ENCODE measurements at places on chromosomes 1 and 21.

DNA sequence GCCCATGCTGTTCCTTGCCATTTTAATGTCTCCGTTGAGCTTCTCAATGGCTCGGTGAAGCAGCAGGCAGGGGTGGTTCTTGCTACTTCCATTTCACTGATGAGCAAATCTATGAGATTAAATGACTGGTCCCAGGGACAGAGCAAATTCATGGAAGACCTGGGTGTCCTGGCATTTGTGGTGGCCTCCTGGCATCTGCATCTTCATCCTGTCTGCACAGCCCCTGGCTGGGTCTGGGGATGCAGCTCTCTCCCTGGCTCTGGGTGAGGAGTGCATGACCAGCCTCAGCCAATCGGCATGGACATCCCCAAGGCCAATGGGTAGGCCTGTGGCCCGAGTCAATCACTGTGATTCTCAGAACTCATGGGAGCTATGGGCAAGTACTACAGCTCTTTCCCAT is 261.7 kb downstream of the KCNJ6 start:
- no peak for DNase-seq

GRCh38 chr1:213925531-213926182 is 62.1 kb upstream of the PROX1 start:
- DNase-seq = no peak

DNA sequence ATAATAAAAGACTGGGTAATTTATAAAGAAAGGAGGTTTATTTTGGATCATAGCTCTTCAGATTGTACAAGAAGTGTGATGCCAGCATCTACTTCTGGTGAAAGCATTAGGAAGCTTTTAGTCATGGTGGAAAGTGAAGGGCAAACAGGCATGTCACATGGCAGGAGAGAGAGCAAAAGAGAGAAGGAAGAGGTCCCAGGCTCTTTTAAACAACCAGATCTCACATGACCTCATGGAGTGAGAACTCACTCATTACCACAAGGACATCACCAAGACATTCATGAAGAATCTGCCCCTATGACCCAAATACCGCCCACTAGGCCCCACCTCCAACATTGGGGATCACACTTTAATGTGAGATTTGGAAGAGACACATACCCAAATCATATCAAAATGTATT is 10.0 kb downstream of the RPTN start:
- DNase-seq = no peak

DNA sequence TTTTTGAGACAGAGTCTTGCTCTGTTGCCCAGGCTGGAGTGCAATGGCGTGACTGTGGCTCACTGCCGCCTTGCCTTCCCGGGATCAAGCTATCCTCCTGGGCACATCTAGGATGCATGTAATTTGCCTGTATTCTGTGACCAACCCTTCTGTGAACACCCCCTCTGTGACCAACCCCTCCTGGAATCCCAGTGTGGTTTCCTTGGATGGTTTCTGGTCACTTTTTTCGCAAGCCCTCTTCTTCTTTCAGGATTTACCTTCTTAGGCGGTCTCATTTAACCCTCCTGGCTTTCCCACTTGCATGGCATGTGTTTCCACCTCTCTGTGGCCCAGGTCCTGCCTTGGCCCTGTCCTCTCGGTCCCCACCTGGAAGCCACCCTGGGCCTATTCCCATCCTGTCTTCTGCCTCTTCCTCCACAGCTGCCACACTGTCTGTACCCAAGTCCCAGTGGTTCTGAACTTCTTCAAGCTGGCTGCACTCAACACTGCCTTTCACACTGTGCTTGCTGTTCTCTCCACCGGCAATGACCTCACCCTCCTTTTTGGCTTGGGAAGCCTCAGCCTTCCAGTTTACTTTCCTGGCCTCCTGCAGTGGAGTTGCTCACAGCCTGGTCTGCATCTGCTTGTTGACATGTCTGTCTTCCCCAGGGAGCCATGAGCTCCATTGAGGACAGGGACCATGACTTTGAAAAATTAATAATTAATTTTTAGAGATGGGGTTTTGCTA is 57.0 kb downstream of the DISC1 start:
- no peak for DNase-seq

DNA sequence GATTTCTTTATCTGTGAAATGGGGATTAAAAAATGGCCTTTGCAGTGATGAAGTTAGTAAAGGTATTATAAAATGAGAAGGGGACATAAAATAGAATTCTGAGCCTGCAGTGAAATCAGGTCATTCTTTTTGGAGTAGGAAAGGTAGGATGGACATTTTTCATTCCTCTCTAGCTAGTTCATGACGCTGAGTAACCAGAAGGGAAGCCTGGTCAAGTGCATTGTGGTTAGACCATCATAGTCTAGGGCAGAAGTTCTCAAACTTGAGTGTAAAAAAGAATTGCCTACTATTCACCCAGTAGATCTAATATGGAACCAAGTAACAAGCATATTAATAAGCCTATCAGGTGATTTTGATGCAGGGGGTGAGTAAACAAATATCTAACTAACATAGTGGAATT is 50.8 kb downstream of the TGFB2 start:
- DNase-seq = no peak

- no peak for DNase-seq
Observed at GRCh38 chr1:56626546-56626945, 18.6 kb upstream of the PRKAA2 start.

- no peak for DNase-seq
Observed at GRCh38 chr1:40306296-40306695, 10.8 kb downstream of the COL9A2 start.

GRCh38 chr1:224726441-224727182 is 110.5 kb downstream of the CNIH3 start:
- no peak for DNase-seq

DNA sequence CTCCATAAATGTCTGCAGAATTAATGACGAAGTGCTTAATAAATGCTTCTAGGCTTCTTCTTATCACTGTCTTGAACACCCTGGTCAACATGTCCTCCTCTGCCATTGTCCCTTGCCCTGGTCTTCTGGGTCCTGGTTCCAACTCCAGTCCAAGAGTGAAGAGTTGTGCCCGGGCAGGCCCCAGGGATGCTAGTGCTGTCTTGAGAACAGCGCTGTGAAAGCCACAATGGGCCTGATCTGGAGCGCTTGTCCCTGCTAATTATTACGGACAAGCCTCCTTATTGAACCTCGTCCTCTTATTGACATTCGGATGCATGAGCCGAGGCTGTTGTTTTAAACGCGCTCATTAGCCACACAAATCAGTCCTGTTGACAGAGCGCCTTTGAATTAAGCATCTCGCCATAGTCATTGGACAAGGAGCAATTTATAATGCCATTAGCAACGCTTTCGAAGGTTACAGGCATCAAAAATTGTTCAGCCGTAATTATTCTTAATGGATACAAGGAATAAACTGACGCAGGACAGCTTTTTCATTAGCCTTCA is 211.6 kb upstream of the POU3F1 start:
- DNase-seq = no peak

GRCh38 chr1:80540596-80540995 is 1260.1 kb upstream of the ADGRL2 start:
- DNase-seq = no peak

DNA sequence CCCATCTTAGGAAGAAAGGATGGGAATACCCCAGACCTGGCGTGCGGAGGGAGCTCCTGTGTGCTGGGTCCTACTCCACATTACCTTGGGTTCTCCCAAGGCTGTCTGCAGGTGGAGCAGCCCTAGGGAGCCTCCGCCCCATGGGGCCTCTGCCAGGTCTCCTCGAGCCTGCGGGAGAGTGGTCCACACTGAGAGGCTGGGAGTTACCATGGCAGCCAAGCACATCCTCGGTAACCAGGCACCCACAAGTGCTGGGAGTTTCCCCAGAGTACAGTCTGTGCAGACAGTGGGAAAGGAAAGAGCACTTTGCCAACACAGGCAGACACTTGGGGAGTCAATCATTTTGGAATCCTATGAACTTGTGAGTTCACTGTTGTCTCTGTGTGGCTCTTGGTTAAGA is 249.4 kb downstream of the DYRK1A start:
- DNase-seq = no peak

DNA sequence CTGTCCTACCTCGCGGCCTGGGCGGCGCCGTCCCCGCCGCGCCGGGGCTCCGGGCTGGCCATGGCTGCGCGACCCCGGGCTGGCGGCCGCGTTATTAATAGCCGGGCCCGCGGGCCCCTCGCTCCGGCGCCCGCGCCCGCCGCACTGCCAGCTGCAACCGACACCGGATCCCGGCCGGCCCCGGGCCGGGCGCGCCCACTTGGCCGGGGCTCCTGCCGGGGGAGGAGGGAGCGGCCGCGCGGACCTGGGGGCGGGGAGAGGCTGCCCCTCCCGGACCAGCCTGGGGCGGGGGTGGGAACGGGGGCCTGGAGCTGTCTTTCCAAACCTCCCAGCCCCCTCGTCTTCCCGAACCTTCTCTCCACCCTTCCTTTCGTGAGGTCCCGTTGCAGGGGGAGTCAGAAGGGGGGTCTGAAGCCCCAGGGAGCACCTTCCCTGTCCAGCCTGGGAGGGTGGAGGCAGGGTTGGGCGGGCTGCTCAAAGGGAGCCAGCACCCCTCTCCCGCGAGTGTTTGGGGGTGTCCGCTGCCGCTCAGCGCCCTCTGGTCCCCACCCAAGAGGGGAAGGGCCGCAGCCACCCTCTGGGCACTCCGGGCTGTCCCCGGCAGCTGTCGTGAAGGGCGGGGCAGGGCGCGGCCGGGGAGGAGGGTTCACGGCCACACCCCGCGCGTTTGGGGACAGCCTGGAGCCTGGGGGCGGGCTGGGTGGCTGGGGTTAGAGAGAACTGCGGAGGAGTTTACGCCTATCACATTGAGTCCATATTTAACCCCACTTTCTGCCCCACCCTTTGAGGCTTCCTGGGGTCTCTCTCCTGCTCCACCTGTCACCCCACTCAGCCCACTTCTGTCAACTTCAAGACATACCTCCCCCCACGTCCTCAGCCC is at the start of gene SYNC:
TSS of gene SYNC (minus strand) at position 172 of the 880 bp plus-strand sequence. CDS start at position 62, 110 bp downstream.
- no peak for DNase-seq

GRCh38 chr1:66607458-66607857 is 73.5 kb downstream of the SGIP1 start:
- DNase-seq = no peak

- DNase-seq = no peak
Observed at GRCh38 chr21:43365611-43366426, 61.1 kb downstream of the SIK1 start.

DNA sequence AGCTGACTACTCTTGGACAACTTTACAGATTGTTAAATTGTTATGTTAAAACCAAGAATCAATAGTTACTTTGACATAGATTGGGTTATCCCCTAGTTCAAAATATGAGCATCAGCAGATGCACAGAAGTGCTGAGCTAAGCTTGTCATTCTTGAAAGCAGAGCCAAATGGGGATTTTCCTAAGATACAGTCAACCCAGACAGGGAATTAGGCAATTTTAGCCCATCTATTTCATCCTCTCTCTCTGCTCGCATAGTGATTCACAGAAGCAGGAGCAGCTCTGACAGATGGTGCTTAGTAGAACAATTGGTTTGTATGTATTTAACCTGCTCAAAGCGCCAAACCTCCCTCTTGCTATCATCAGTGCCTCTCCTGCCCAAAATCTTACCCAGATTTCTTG is 27.9 kb upstream of the PRRC2C start:
- no peak for DNase-seq

- no peak for DNase-seq
Observed at GRCh38 chr1:25468033-25468432, 37.3 kb downstream of the MACO1 start.

DNA sequence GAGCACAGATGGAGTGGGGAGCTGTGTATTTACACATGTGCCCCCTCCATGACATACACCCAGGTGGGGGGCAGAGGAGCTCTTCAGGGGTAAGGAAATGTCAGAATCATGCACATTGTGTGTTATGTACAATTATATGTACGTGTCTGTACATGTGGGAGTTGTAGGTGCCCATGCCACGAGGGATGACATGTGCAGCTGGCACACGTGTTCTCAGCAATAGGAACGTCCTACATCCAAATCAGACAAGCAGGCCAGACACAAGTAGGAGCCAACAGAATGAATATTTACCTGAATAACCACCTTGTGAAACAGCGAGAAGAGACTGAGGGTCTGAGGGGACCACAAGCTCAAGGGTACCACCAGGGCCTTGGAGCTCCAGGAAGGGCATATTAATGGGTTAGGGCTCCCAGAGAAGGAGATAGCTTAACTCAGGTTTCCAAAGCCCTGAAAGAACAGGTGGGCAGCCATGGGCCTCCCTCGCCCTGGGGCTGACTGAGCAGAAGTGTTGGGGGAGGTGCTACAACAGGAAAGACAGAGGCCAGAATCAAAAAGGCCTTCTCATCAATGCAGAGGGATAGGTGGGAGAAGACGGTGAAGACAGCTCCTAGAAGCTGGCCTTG is 3.2 kb downstream of the COL16A1 start:
- no peak for DNase-seq

DNA sequence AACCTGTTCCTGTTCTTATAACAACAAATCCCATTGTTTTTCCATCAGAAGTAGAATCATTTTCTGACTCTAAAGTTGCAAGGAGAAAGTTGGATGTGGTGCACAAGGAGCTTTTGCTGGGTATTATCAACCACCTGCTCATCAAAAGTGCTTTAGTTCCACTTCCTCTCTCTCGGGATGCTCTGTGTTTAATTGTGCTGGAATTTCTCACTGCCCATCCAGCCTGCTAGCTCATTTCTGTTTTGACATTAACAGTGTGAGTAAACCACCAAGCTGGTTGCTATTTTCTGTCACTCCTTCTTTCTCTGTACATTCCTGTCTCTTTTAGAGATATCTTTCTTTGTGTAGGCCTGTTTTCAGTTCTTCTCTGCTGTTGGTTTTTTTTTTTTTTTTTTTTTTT is 6.0 kb downstream of the KDM4A start:
- DNase-seq = no peak

- DNase-seq = no peak
Observed at GRCh38 chr21:28737674-28738419, 254.8 kb downstream of the LTN1 start.

- no peak for DNase-seq
Observed at GRCh38 chr1:177274687-177275211, 104.0 kb downstream of the BRINP2 start.

GRCh38 chr1:8643542-8644536 is 173.6 kb downstream of the RERE start:
- DNase-seq = no peak

- DNase-seq = no peak
Observed at GRCh38 chr1:39189592-39190041, 14.9 kb upstream of the MACF1 start.

- no peak for DNase-seq
Observed at GRCh38 chr1:46131712-46132528, 509 bp downstream of the PIK3R3 start.

GRCh38 chr1:21216835-21217811 is 40.4 kb upstream of the EIF4G3 start:
- peak; percentile 43 for DNase-seq

- no peak for DNase-seq
Observed at GRCh38 chr1:19124273-19124672, 85.8 kb downstream of the UBR4 start.

GRCh38 chr1:114302821-114303220 is 149.2 kb upstream of the SYT6 start:
- no peak for DNase-seq

GRCh38 chr1:232722626-232723025 is 82.6 kb upstream of the MAP10 start:
- no peak for DNase-seq

- no peak for DNase-seq
Observed at GRCh38 chr1:1433804-1434130, 1.7 kb upstream of the VWA1 start.

Data from stimulated activated CD8-positive, alpha-beta memory T cell treated with anti-CD3 and anti-CD28 coated beads, Interleukin-4, amount 100 ng/mL, for 1 hour (primary cell).